Stimulated activated CD4-positive, alpha-beta T cell treated with anti-CD3 and anti-CD28 coated beads, TNF-alpha, amount 100 ng/mL, for 4 hours (primary cell): ENCODE measurements at places on chromosomes 2 and 18.

DNA sequence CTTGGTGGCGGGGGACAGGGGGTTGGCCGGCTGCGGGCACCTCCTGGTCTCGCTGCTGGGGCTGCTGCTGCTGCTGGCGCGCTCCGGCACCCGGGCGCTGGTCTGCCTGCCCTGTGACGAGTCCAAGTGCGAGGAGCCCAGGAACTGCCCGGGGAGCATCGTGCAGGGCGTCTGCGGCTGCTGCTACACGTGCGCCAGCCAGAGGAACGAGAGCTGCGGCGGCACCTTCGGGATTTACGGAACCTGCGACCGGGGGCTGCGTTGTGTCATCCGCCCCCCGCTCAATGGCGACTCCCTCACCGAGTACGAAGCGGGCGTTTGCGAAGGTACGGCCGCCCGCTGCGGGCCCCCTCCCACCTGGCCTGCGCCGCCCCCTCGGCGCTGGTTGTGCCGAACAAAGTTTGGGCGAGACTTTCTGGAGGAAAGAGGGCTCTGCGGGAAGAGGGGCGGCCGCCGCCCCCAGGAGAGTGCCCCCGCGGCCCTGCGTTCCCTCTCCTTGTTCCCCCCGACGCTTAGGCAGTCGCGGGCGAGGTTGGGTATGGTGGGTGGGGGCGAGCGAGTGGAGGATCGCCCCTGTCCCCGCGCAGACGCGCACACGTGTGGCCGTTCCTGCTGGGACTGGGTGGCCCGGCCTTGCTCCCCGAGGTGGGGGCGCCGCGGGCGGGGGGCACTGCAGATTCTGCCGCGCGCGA is 866 bp downstream of the CRIM1 start:
- DNase-seq, result peak; percentile 13

- no peak for DNase-seq
Observed at GRCh38 chr18:56593906-56594305, 44.5 kb downstream of the TXNL1 start.

DNA sequence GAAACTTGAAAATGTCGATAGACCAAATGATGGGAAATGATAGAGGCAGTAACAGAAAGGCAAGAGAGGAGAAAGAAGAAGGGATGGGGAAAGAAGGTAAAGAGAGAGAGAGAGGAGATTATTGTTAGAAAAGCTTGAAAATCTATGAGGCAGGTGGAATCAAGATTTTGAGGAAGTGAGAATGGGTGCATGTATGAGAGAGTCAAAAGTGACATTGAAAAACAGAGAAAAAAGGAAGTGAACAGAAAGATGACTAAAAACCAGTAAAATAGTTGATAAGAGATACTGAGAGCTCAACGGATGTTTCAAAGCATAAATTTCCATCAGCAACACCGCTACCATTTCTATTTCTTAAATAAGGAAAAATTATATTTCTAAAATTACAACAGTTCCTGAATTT is 327.4 kb upstream of the CWC22 start:
- no peak for DNase-seq

GRCh38 chr2:156321243-156321904 is 11.1 kb downstream of the NR4A2 start:
- DNase-seq, result no peak

- no peak for DNase-seq
Observed at GRCh38 chr18:13580351-13580750, 146.0 kb downstream of the FAM210A start.

DNA sequence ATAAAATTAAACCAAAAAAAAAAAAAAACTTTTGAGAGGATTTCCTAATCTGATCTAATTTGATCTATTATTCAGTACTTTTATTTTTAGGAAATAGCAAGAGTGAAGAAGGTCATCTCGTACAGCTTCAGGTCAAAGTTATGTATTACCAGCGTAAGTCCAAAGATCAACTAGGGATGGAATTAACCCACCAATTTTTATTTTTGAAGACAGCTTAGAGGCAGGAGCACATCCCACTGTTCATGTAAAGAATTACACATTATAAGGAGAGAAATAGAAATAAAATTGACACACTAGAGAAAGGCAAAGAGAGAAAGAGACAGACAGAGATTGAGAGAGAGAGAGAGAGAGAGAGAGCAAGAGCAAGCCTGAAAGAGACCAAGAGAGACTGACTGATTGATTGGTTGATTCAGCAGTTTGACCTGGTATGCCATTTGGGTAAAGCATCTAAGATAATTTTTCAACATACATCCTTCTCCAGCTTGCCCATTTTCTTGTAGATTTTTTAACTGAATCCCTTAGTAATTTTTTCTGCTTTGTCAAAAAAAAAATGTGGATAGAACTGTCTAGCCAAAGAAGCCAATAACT is 25.1 kb downstream of the DOCK10 start:
- no peak for DNase-seq

DNA sequence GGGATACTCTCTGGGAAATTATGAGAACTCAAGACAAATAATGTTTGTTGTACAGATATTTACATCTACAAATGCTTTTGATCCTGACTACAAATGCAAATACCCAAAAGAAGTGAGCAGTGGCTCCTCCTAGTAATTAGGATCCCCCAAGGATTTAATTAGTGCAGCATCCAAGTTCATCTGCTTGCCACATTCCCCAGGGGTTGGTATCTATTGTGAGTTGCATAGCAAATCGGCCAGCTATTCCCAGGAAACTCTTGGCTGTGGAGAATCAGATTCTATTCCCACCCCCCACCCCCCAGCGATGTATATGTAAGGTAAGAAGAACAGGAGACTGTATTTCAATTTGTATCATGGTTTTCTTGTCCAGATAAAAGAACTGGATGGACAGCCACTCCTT is 725.1 kb upstream of the CDH7 start:
- DNase-seq, result no peak

DNA sequence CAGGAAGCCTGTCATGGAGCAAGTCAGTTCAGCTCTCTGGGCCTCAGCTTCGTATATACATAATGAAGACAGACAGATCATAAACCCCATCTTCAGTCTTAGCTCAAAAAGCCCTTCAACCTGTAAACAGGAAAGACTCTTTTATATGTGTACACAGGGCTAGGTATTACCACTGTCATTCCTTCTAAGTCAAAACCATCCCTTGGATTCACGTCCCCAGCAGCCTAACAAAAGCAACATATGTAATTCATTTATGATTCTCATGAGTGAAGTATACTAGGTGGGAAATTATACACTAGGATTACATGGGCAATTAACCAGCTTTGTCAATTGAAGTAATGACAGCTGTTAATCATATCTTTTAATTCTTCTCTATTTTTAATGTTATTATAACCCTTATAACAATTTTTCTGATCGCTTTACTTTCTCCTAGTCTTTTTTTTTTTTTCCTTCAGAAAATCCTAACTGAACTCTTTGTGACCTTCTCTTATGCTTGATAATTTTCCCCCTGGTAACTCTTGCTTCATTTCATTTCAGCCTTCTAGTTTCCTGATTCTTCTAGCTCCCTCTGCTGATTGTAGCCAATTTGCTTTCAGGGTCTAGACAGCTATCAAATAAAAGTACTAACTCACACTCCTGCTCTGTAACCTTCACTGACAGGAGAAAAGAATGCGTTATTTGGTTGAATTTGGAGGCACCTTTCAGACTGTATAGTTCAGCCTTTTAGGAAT is 99.7 kb downstream of the RBM43 start:
- DNase-seq, result no peak

- no peak for DNase-seq
Observed at GRCh38 chr2:160309585-160309984, 109.5 kb upstream of the ITGB6 start.

DNA sequence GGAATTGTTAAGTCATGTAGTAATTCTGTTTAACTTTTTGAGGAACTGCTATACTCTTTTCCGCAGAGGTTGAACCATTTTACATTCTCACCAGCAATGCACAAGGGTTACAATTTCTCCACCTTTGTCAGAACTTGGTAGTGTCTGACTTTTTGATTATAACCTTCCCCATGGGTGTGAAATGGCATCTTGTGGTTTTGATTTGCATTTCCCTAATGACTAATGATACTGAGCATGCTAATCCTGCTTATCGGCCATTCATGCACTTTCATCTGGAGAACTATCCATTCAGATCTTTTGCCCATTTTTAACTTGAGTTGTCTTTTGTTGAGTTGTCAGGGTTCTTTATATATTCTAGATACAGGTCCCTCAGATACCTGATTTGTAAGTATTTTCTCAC is 47.2 kb downstream of the CYB5A start:
- no peak for DNase-seq

- no peak for DNase-seq
Observed at GRCh38 chr2:21175895-21176646, 52.3 kb downstream of the TDRD15 start.

GRCh38 chr2:79512442-79513401 is at the start of gene CTNNA2:
TSS of gene CTNNA2 (plus strand) at chr2:79513051.
- no peak for DNase-seq

DNA sequence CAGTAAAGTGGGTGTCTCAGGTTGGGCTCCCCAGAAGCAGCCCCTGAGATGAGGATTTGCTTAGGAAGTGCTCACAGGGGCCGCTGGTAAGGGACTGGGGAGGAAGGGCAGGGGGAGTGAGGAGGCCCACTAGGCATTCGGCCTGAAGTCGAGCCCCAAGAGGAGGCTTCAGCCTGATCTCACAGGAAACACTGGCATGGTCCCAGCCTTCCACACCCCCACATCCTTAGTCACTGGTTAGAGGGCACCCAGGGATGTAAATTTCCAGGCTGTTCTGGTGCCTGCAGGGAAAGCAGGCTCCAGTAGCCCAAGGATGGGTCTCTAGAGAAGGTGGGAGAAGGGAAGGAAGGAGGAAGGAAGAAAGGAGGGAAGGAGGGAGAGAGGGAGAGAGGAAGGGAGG is 22.4 kb upstream of the KCNK3 start:
- DNase-seq, result no peak

DNA sequence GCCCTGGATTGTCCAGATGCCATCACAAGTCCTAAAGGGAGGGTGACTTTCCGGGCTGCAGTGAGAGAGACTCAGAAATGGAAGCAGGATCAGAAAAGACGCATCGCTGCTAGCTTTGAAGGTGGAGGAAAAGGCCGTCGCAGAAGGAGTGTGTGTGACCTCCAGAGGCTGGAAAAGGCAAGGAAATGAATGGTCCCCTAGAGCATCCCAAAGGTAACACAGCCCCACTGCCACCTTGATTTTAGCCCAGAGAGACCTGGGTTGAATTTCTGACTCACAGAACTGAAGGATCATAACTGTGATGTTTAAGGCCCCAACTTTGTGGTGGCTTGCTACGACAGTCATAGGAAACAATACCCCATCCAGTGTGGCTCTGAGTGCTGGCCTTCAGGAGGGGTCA is 8.6 kb upstream of the NCK2 start:
- no peak for DNase-seq

DNA sequence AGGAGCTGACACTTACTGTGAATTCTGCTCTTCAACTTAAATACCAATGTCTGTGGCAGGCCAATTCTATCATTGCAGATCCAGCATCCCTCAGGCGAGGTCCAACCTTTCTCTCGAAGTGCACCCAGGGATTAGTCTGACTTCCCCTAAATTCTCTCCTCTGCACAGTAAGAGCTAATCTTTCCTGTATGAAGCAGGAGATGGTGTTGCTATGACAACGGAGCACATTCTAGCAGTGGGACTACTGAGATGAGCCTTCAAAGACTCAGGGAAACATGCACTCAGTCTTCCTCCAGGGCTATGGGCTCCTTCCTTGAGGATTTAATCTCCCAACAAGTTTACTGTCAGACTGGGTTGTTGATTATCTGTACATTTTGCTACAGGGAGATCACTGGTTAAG is 176.3 kb downstream of the NOL4 start:
- DNase-seq, result no peak

DNA sequence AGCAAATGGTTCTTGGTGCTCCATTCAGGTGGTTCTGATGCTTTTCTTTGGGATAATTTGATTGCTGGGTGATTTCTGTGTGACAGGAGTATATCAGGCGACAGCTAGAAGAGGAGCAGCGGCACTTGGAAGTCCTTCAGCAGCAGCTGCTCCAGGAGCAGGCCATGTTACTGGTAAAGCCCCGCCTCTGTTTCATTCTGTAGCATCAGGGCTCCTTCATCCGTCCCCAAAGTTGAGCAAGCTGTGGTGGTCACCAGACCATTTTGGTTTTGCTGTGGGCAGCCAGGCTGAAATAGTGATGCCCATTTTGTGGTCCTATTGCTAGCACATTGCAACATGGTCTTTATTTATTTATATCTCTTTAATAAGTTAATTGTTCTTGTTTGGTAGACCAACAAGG is 132.8 kb upstream of the IL1R2 start:
- no peak for DNase-seq

GRCh38 chr2:27251766-27252165 is 11.1 kb downstream of the SLC30A3 start:
- no peak for DNase-seq
